ENCODE measurements at places on chromosomes 1 and 21. TPM values are rescaled to one million over a fixed set of nuclear protein-coding genes. Genes with fewer than 3 reads are reported as not detected.

C2CD4D gene
- 0.20 TPM for polyA plus RNA-seq

PODN gene
- 16.2 TPM for polyA plus RNA-seq

TPTE gene
- polyA plus RNA-seq = not detected

AMY1A gene
- not detected for polyA plus RNA-seq

SLAMF1 gene
- polyA plus RNA-seq = not detected

FCRL2 gene
- not detected for polyA plus RNA-seq

CATSPER4 gene
- 0.04 TPM for polyA plus RNA-seq

PEX14 gene
- 8.3 TPM for polyA plus RNA-seq

CAMSAP2 gene
- 3.9 TPM for polyA plus RNA-seq

CRNN gene
- polyA plus RNA-seq = not detected

DHDDS gene
- polyA plus RNA-seq = 64.3 TPM

PKP1 gene
- under 0.01 TPM for polyA plus RNA-seq

DPM3 gene
- polyA plus RNA-seq = 220 TPM

GNAT2 gene
- polyA plus RNA-seq = not detected

ZSCAN20 gene
- 2.1 TPM for polyA plus RNA-seq

NCMAP gene
- 1.8 TPM for polyA plus RNA-seq
